ENCODE measurements at places on chromosomes 6 and 20.

DNA sequence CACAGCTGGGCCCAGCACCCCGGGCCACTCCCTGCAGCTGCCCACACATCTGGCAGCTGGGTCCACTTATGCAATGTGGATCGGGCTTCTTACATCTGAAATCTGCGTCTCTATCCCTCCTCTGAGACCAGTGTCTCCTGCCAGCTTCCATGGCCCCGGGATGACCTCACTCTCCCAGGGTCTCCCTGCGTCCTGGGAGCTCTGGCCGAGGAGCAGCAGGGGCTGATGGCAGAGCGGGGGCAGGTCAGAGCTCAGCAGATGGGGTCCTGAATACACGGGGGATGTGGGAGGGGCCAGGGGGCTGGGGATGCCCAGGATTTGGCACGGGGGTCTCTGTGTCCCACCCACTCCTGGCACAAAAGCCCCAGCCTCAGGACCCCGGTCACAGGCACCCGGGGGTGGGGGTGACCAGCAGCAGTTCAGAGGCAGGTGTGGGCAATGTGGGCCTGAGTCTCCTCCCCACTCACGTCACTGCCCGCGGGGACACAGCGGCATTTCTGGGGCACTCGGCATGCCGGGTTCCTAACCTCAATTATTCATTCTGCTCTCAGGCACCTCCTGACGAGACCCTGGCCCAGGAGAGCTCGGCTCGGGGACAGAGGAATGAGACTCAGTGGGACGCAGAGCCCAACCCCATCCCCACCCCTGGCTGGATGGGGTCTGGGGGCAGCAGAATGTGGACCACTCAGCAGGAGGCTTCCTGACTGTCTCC is 16.4 kb downstream of the CHRNA4 start:
- DNase-seq, result no peak

GRCh38 chr6:141229296-141229695 is 903.4 kb upstream of the GJE1 start:
- DNase-seq, result no peak

- DNase-seq, result no peak
Observed at GRCh38 chr6:83252719-83253118, 59.6 kb downstream of the RWDD2A start.

DNA sequence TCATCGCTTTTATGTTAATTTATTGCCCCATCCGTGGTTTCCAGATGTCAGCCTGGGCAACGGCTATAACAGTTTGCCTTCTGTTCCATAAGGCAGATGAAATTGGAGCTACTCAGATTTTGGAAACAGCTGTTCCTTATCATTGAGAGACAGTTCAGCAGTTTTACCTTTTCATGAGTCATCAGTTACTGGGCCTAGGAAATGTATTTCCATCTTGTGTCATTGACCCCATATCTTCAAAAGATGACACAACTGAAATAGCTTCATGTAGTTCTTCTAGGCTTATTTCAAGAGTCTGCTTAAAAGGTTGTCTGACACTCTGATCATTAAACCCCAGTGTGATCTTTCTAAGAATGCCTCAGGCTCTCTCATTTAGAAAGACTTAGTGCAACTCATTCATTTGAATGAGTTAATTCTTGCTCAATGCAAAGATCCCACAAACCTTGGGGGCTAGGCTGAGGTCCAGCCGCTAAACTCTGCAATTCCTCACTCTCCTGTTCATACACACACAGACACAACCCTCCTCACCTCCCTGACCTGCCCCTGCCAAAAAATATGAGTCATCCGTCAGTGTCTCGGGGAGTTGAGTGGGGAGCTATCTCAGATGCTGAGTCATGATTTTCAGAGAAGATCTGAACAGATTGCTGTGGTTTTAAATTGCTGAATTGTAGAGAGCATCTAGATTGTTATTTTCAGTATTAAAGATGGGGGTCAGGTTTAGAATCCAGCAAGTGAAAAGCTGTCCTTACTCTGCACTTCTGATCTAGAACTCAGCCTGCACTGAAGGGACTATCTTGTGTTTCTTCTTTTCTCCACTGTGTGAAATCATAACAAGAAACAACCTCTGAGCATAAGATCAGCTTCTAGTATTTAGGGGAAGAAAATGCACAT is 61.8 kb downstream of the RPP40 start:
- no peak for DNase-seq

GRCh38 chr6:22613695-22614094 is 44.3 kb downstream of the HDGFL1 start:
- no peak for DNase-seq

- no peak for DNase-seq
Observed at GRCh38 chr6:74182992-74183391, 487.0 kb downstream of the CD109 start.

DNA sequence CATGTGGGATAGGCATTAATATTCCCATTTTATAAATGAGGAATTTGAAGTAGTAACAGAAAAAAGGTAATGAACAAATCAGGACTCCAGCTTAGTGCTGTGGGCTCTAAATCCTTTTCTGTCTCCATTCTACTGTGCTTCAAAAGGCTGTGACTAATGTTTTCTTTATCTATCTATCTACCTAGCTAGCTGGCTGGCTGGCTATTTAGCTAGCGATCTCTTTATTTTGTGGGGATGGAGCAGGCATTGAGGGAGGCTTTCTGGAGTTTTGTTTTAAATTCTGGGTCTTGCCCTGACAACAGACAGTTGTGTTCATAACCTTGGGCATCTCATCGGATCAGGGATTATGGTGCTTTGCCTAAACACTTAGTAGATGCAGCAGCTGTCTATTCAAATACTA is 139.2 kb downstream of the SOX4 start:
- no peak for DNase-seq
